ENCODE measurements at places on chromosomes 11 and 22. TPM values are rescaled to one million over a fixed set of nuclear protein-coding genes. Genes with fewer than 3 reads are reported as not detected.

CHADL gene
- not detected for total RNA-seq

MS4A2 gene
- total RNA-seq: not detected

MYOD1 gene
- total RNA-seq: not detected

DSCAML1 gene
- total RNA-seq: 0.16 TPM

CLMP gene
- total RNA-seq: 35.9 TPM

OR4A16 gene
- not detected for total RNA-seq

CD3D gene
- total RNA-seq: not detected

DNHD1 gene
- total RNA-seq: 2.6 TPM

AP2A2 gene
- 35.8 TPM for total RNA-seq

INS gene
- not detected for total RNA-seq

TRMT112 gene
- total RNA-seq: 480 TPM

FBLN1 gene
- 41.5 TPM for total RNA-seq

ARHGAP42 gene
- total RNA-seq: 6.3 TPM

CCT8L2 gene
- total RNA-seq: not detected

ASCL2 gene
- total RNA-seq: not detected

OR6T1 gene
- total RNA-seq: not detected

GGT5 gene
- total RNA-seq: 1.9 TPM

TRABD gene
- 41.4 TPM for total RNA-seq

SPON1 gene
- not detected for total RNA-seq

BET1L gene
- total RNA-seq: 47.9 TPM

PCSK7 gene
- total RNA-seq: 17.4 TPM

KCNQ1OT1 gene
- total RNA-seq: 0.07 TPM

CCDC87 gene
- 0.89 TPM for total RNA-seq

KBTBD4 gene
- 20.1 TPM for total RNA-seq

TMEM138 gene
- total RNA-seq: 113 TPM

SLC7A4 gene
- total RNA-seq: not detected

OR5B21 gene
- total RNA-seq: not detected

ZNF280B gene
- 1.4 TPM for total RNA-seq

TRIM5 gene
- 12.4 TPM for total RNA-seq

CCDC73 gene
- 0.05 TPM for total RNA-seq

MPPED2 gene
- not detected for total RNA-seq

PHOX2A gene
- total RNA-seq: not detected

STX3 gene
- 31.5 TPM for total RNA-seq

MYBPC3 gene
- total RNA-seq: not detected

GAB4 gene
- total RNA-seq: not detected

All from A549 treated with CpdA at 1 μM for 4 hours (cell line).